ENCODE measurements at places on chromosomes 12 and 14.
A peak's percentile ranks its signal among the peaks of the same experiment; 100 is the strongest.

DNA sequence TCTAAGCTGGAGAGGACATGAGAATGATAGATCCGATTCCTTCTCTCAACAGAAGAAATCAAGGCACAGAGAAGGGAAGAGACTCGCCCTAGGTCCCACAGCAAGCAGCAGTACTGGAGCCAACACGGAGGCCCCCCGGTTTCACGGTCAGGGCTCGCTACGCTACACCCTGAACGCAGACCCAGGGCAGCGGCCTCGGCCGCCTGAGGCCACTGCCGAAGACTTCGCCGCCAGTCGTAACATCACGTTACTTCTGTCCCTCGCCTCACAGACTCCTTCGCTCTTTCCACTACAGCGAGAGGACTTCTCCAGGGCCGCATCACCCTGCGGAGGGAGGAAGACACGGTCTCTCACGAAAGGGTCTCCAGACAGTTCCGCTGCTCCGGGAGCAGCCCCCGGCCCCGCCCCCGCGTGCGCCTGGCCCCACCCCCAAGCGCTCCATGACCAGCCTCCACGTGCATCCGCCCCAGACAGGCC lies 411 bp upstream of the DCAF4 start:
- DNase-seq, result no peak

GRCh38 chr14:32701475-32701874 lies 237.2 kb upstream of the NPAS3 start:
- no peak for DNase-seq

DNA sequence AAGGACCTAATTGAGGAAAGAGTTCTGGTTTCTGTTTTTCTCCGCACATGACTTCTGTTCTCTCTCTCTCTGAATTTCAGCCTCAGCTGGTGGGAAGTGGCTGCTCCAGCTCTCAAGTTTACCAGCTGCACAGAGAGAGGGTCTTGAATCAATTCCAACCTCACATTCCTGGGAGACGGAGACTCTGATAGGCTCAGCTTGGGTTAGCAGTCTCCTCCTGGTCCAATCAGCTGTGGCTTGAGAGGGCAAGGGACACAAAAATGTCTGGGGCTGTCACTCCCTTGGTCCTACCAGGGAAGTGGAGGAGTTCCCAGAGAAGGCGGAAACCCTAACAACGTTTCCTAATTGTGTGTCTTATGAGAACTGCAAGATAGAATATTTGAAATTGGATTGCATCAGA lies 7.0 kb downstream of the CCDC63 start:
- no peak for DNase-seq

- DNase-seq, result peak; percentile 3
These were observed 43.7 kb downstream of the DDX11 start for GRCh38 chr12:31117203-31118011.

GRCh38 chr14:45559626-45560025 lies 306.6 kb upstream of the MIS18BP1 start:
- DNase-seq, result no peak

DNA sequence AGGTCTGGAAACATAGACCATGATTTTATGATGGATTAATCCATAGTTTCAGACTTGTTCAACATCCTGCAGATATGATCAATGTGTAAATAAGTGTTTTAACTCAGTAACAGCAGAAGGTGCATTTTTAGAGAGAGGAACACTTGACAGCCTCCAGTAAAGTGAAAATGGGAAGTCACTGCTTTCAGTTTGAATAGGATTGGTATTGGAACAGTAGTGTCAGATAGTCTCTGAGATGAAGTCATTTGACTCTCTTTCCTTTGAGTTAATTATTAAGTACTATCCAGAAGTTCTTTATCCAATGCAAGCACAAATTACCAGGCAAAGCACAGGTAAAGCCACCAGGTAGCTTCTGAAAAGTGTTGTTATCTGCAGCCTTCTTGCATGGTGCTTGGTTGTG lies 14.5 kb upstream of the NAV3 start:
- no peak for DNase-seq

- no peak for DNase-seq
These were observed 27.1 kb upstream of the PLD4 start for GRCh38 chr14:104897330-104898194.

GRCh38 chr12:101650346-101651117 lies 46.9 kb upstream of the CHPT1 start:
- DNase-seq, result no peak

DNA sequence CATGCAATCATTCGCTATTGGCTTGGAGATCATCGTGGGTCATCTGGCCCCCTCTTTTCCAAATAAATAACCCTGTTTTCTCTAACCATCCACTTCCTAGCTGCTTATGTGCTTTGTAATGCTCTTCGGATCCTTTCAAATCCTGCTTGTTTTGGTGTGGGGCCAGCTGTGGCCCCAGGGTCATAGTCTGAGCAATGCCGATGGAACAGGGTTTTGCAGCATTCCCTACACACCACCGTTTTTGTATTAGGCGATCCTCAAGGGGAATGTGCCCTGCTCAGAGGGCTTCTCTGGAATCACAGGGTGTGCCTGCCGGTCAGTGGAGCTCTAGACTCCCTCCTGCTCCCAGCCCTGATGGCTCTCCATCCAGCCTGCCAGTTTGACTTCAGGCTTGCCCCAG lies 78.1 kb upstream of the NRXN3 start:
- DNase-seq, result no peak

DNA sequence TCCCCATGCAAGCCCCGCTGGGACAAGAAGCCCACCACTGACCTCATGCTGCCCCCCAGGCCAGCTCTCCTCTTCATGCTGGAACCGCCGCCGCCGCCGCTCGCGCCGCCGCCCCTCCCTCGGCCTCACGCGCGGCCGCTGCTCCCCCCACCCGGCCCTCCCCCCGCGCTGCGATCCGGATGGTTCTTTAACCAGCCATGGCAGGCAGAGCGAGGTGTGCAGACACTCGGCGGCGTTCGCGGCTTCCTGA lies at the start of gene DCAF5:
Gene DCAF5, minus strand, starts transcription at position 218 of the 250 bp plus-strand sequence. Its CDS starts 141 bp downstream, at position 77.
- DNase-seq, result peak; percentile 67

DNA sequence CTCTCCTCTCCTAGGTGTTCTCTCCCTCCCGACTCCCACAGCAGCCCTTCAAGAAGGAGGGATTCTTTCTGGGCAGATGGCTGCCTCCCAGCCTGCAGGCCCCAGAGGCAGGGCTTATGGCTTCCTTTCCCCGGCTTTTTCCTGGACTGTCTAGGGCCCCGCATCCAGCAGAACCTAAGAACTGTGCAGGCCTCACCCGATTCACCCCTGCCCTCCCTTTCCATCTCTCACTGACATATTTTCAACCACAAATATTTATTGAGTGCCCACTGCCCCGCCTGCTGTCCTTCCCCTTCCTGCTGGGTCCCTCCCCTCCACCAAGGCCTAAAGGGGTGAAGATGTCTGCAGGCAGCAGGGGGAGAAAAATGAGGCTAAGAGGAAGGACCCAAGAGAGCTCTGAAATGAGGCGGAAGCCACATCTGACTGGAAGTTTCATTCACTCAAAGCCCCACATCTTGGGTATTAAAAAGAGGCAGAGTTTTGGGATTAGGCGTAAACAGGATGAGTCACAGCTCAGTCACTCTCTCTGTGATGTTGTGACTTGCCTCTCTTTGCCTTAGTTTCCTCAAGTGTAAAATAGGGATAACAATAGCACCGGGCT lies 2.9 kb downstream of the SCNN1A start:
- DNase-seq, result peak; percentile 87

DNA sequence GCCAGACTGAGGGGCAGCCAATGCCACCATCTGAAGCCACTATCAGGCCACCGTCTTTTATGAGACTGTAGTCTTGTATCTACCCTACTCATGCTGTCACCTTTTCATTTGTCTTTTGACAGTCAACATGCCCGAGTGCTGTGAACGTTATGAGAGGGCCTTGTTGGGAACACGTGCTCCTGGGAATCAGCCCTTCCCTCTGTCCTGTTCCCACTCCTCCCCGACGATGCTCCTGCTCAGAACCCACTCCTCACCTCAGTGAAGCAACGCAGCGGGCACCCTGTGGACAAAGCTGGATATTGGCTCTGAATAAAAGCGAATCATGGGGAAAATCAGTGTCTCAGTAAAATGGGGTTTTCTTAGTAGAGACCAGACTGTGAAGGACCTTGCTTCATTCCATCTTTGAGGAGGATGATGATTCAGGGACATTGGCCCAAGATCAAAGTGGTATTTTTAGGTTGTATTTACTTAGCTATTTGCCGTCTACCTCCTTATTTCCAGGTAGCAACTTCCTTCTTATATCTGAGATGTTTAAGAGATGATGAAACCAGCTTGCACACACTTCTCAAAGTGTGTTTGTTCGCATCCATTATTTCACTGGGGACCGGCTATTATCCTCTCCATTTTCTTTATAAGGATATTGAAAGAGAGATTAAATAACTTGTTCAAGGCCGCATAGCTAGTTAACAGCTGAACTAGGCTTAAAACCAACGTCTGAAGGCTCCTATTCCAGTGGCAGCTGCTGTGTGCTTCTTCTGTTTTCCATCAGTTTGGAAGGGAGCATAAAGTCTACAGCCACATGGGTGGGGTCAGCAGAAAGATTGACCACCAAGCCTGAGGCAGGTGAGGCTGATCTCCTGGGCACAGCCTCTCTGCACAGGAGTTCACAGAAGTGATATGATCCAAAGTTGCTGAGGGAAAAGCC lies 43.9 kb upstream of the CTDSP2 start:
- DNase-seq, result no peak

DNA sequence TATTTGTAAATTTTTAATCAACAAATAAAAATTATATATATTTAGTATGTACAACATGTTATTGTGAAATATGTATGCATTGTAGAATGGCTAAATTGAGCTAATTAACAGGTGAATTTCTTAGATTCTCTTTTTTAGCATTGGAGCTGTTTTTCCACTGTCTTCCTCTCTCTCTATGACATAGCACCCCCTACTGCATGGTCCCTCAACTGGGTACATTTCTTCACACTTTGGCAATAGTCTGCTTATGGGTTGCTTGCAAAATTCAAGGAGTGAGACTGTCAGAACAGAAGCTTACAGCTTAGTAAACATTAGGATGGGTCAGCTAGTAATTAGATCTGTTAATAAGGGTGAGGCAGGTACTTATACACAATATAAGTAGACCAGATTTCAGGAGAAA lies 658.5 kb upstream of the MGAT4C start:
- no peak for DNase-seq

DNA sequence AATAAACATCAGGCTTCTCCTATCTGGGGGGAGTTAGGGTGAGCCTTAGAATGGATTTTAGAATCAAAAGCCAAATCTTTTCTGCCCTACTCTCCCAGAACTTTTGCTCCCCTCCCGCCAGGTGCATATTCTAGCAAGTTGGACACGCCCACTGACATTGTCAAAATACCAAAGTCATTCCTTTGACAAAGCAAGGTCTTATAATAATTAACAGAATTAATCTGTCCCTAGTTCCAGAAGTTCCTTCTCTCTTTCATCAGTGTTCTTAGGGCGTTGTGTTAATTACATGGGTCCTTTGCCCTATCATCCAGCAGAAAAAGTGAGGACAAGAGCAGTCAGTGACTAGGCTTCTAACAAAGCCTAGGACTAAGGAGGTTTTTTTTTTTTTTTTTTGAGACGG lies 2.4 kb downstream of the PRR13 start:
- DNase-seq, result no peak

- DNase-seq, result no peak
These were observed 7.1 kb upstream of the IFNG-AS1 start for GRCh38 chr12:67982164-67982563.

GRCh38 chr14:102215071-102215470 lies 75.4 kb downstream of the WDR20 start:
- DNase-seq, result no peak

DNA sequence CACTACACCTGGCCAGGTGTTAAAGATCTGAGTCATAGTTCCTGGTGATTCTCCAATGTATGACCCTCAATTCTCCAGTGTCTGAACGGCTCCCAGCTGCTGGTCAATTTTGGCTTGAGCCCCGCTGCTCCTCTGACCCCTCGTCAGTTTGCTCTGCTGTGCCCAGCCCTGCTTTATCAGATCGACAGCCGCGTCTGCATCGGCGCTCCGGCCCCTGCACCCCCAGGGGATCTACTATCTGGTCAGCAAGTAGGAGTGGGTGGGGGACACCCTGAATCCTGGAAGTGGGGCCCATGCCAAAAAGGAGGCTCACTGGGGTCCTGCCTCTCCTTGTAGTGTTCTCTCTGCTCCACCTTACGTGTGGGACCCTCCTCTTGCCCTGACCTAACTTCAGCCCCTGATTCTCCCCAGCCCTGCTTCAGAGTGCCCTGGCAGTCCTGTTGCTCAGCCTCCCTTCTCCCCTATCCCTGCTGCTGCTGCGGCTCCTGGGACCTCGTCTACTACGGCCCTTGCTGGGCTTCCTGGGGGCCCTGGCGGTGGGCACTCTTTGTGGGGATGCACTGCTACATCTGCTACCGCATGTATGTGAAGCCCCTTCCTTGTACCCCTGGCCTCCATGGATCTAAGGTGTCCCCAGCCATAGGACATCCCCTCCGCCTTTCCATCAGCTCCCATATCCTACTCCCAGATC lies 5.0 kb downstream of the SLC39A5 start:
- no peak for DNase-seq

- no peak for DNase-seq
These were observed 93.0 kb downstream of the NT5DC3 start for GRCh38 chr12:103748002-103748401.

DNA sequence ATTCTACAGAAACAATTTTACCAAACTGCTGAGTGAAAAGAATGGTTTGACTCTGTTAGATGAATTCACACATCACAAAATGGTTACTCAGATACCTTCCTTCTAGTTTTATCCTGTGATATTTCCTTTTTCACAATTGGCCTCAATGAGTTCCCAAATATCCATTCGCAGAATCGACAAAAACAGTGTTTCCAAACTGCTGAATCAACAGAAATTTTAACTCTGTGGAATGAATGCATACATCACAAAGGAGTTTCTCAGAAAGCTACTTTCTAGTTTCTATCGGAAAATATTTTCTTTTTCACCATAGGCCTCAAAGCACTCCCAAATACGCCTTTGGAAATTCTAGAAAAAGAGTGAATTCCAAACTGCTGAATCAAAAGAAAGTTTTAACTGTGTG lies 525.0 kb downstream of the ALG10 start:
- no peak for DNase-seq

DNA sequence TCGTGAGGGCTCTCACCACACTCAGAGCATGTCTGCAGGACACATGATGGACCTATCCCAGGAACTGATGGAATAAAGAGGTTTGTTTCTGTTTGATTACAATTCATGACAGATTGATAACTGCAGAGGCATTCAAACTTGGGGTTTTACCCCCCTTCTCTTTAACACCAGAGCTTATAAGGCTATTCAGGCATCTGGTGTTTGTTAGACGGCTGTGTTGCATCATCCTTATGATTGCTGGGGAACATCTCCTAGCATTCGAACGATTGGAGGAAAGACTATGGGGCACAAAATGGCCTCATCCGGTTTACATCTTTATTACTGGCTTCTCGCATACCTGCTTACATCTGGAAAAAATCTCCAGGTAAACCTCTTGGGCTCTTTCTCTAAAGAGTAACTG lies 191.8 kb downstream of the MSRB3 start:
- no peak for DNase-seq

DNA sequence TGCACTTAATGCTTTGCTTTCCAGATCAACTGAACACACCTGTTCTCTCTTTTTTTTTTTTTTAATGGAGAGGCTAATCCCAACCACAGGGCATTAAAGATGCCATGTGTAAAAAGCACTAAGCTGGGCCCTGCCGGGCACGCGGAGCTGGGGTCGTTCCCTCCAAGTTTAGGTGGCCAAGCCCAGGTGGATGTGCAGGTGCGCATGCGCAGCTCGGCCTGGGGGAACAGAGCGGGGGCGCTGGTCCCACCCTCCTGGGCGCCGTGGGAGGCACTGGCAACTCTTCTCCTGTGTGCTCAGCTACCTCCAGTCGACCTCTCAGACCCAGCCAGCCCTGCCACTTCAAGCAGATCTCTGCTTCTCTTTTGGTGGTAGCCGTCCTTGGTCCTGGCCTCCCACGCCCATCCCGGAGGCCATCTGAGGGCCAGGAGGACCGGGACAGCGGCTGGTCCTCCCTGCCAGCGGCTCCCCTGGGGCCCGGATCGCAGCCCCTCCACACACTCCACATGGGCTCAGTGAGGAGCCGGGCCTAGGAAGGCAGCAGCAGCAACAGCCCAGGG lies 679.3 kb downstream of the BCL11B start:
- DNase-seq, result no peak

Measured in bone marrow (tissue), 2 donors.